ENCODE measurements at places on chromosomes 6 and 20. TPM values are rescaled to one million over a fixed set of nuclear protein-coding genes. Genes with fewer than 3 reads are reported as not detected.

GRCh38 chr6:140677781-140678528 is 1303.5 kb upstream of the CITED2 start:
- H3K36me3 ChIP-seq, result no peaks in the 10 kb centered on the region

GRCh38 chr6:11812439-11812838 is 33.8 kb upstream of the ADTRP start:
- H3K4me1 ChIP-seq, result no peaks in the 10 kb centered on the region
- no peak overlapping the region for H3K4me3 ChIP-seq
- H3K36me3 ChIP-seq, result no peaks in the 10 kb centered on the region
- no peak for DNase-seq
- H3K27me3 ChIP-seq, result no peaks in the 10 kb centered on the region

GRCh38 chr6:123980311-123980710 is 176.6 kb downstream of the NKAIN2 start:
- H3K27me3 ChIP-seq, result no peaks in the 10 kb centered on the region
- no peaks in the 10 kb centered on the region for H3K36me3 ChIP-seq
- no peaks in the 10 kb centered on the region for H3K4me1 ChIP-seq
- DNase-seq, result no peak
- no peak overlapping the region for H3K4me3 ChIP-seq

GRCh38 chr6:151842816-151843215 is 35.3 kb downstream of the ESR1 start:
- peaks cover 8% of the 10 kb centered on the region for H3K36me3 ChIP-seq
- no peaks in the 10 kb centered on the region for H3K4me1 ChIP-seq
- no peaks in the 10 kb centered on the region for H3K27me3 ChIP-seq
- no peak overlapping the region for H3K4me3 ChIP-seq

Gene CLVS2
- total RNA-seq, result 2.5 TPM

Gene MUC22
- total RNA-seq, result 0.09 TPM

Gene CDH4
- 0.59 TPM for total RNA-seq
